ENCODE measurements at places on chromosomes 7 and 10. TPM values are rescaled to one million over a fixed set of nuclear protein-coding genes. Genes with fewer than 3 reads are reported as not detected.

The C10orf143 gene
- total RNA-seq: 6.9 TPM

The INA gene
- 0.78 TPM for total RNA-seq

The BTBD16 gene
- total RNA-seq: 0.14 TPM

The ELMO1 gene
- total RNA-seq: 5.6 TPM

The IRF5 gene
- total RNA-seq: 8.5 TPM

The EPDR1 gene
- 19.7 TPM for total RNA-seq

The CADPS2 gene
- total RNA-seq: 12.1 TPM

The UTF1 gene
- not detected for total RNA-seq

The SFXN3 gene
- 14.7 TPM for total RNA-seq

The BLNK gene
- 24.9 TPM for total RNA-seq

The COBL gene
- total RNA-seq: 66.1 TPM

The LLCFC1 gene
- not detected for total RNA-seq

The TUBB8 gene
- not detected for total RNA-seq

The TEX36 gene
- not detected for total RNA-seq

The GFRA1 gene
- total RNA-seq: 2.6 TPM

The EN2 gene
- not detected for total RNA-seq

The SLC26A5 gene
- not detected for total RNA-seq

The ELN gene
- 15.0 TPM for total RNA-seq

The ASB4 gene
- total RNA-seq: 0.40 TPM

The BBIP1 gene
- 12.3 TPM for total RNA-seq

The FOXP2 gene
- total RNA-seq: 21.1 TPM

The ZDHHC16 gene
- 29.1 TPM for total RNA-seq

The COL17A1 gene
- total RNA-seq: 159 TPM

The FIS1 gene
- 150 TPM for total RNA-seq

The MSANTD7 gene
- 9.9 TPM for total RNA-seq

The CISD1 gene
- total RNA-seq: 50.2 TPM

The FKBP6 gene
- not detected for total RNA-seq

The MYL7 gene
- total RNA-seq: not detected
